ENCODE measurements at places on chromosomes 16 and 17. TPM values are rescaled to one million over a fixed set of nuclear protein-coding genes. Genes with fewer than 3 reads are reported as not detected.

DNA sequence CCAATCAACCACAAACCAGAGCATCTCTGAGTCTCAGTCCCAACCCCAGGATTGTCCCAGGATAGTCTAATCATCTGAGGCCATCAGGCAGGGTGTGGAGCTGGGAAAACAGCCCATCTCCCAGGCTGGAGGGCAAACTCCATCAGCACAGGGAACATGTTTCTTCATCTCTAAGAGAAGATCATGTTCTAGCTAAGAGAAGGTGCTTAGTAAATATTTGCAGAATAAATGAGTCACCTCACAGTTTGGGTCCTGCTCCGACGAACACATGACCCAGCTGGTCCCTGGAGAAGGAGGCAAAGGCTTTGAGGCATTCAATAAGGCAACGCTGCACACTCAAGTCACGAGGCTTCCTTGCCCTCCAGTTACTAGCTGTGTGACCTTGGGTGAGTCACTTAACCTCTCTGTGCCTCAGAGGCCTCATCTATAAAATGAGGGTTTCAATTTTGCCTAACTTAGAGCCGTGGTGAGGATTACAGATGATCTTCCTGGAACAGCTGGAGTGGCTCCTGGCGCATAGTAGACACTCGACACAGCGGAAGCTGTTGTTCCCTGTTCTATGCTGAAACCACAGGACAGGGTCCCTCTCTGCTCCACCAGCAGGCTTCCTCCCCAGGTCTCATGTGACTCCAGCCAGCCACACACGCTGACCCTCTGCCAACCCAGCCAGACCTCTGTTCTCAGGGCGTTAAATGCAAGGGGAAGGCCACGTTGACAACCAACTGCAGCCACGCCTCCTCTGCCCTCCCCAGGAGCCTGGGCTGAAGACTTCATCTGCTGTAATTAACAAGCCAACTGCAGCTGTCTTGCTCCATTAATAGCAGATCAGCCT is 10.3 kb upstream of the RPL38 start:
- no peak for DNase-seq

DNA sequence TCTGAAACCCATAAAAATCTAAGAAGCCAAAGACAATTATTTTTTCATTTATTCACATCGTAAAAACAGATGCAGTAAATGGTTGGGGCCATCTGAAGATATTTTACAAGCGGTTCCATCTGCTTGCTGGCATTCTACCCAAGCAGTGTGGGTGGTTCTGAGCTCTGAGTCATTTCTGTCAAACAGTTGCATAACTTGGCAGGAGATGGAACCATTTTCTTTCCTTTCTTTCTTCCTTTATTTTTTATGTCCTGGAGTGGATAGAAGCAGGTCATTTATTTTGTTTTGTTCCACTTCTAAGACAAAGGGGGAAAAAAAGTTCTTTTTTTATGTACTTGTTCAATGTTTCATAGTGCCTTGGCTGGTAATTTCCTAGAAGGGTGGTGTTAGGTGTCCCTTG is 1151.9 kb upstream of the GOT2 start:
- DNase-seq: no peak

- DNase-seq: no peak
These were observed 87.9 kb downstream of the C16orf78 start for GRCh38 chr16:49461517-49461951.

DNA sequence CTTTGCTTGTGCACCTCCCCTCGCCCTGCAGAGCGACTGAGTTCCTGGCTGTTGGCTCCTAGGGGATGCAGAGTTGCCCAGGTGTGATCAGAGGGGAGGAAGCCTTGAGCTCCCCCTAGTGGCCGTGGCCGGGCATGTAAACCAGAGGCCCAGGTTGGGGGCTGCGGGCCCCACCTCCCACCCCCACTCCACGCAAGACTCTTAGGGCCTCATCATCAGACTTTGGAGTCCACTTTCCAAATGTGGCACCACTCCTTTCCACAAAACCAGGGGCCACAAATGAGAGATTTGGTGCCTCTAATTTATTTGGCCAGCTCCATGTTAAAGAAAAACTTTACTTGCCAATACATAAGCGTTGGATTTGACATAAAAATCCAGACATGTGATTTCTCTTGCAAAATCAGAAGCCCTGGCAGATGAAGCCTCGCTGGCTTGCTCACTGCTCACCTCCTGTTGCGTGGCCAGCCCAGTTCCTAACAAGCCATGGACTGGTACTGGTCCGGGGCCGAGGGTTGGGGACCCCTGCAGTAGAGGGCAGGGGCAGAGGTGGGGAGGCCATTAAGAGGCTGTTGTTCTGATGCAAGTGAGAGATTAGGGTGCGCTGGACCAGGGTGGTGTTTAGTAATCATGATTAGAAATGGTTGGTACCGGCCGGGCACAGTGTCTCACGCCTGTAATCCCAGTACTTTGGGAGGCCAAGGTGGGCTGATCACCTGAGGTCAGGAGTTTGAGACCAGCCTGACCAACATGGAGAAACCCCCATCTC is 28.7 kb upstream of the GAS7 start:
- DNase-seq: peak; percentile 76

- DNase-seq: no peak
These were observed 342.5 kb downstream of the MAF start for GRCh38 chr16:79257953-79258490.

GRCh38 chr17:82751171-82751570 is 694 bp upstream of the TBCD start:
- peak; percentile 92 for DNase-seq

GRCh38 chr17:60463157-60463835 is 41.0 kb downstream of the CHCT1 start:
- DNase-seq: no peak

GRCh38 chr16:89860747-89861304 is 12.6 kb upstream of the TCF25 start:
- DNase-seq: peak; percentile 95

DNA sequence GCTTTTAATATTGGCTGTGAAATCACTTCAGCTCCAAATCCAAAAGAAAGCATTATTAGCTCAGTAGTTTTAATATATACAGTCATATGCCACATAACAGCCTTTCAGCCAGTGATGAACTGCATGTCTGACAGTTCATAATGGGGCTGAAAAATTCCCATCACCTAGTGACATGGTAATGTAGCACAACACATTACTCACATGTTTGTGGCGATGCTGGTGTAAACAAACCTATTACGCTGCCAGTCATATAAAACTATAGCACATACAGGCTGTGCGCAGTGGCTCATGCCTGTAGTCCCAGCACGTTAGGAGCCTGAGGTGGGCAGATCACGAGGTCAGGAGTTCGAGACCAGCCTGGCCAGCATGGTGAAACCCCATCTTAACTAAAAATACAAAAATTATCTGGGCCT is 92.2 kb downstream of the TUBD1 start:
- DNase-seq: peak; percentile 61

- DNase-seq: no peak
These were observed 13.1 kb upstream of the LPCAT2 start for GRCh38 chr16:55495616-55496289.

DNA sequence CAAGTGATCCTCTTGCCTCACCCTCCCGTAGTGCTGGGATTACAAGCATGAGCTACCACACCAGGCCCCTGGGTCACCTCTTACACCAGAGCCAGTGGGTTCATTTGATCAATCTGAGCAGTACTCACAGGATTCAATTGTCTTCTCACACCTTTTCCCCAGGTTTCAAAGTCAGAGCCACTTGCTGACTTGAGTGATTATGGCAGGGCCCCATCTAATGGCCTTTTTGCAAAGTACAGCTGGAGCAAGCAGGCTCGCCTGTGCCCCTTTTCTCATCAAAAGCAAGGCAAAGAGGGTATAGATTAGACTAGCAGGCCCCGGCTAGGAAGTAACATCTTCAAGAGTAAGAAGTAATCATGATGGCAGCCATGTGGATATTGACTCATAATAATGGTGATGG is 114.8 kb upstream of the NOL11 start:
- peak; percentile 86 for DNase-seq

DNA sequence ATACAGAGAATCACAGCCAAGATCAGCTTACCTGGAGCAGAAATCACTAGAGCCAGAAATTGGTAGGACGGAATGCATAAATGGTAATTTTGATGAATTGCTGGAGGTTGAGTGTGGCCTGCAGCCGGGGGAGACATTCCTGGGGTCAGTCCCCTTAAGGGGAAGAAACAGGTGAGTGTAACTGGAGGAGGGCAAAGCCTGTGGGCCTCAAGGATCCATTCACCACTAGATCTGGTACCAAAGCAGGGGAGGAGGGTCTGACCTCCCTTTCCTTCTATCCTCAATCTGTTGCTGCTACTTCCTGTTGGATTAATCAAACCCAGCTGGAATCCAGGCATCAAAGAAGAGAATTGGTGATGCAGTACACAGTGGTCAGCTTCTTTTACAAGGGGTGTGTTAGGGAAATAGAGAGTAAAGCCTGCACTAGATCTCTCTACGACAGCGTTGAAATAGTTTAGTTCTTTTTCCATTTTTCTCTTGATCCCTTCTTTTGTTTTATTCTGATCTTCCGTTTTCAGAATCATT is 8.6 kb upstream of the ABCA9 start:
- no peak for DNase-seq

GRCh38 chr16:912322-912683 is 58.5 kb downstream of the LMF1 start:
- no peak for DNase-seq

DNA sequence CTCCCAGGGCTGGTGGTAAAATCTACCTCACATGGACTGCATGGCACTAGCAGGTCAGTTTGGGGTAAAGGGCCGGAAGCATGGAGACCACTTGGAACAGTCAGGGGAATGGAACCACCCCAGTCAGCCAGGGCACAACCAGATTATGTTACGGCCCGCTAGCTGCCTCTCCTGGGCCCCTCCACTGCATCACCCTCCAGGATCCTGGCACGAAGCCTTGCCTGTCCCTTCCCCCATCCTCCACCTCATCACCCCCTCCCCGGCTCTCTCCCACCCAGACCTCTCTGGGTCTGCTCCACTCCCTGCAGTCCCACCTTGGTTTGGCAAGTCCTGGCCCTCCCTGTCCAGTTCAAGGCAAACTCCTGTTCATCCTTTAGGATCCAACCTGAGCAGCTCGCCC is 91.7 kb downstream of the CLEC16A start:
- no peak for DNase-seq

DNA sequence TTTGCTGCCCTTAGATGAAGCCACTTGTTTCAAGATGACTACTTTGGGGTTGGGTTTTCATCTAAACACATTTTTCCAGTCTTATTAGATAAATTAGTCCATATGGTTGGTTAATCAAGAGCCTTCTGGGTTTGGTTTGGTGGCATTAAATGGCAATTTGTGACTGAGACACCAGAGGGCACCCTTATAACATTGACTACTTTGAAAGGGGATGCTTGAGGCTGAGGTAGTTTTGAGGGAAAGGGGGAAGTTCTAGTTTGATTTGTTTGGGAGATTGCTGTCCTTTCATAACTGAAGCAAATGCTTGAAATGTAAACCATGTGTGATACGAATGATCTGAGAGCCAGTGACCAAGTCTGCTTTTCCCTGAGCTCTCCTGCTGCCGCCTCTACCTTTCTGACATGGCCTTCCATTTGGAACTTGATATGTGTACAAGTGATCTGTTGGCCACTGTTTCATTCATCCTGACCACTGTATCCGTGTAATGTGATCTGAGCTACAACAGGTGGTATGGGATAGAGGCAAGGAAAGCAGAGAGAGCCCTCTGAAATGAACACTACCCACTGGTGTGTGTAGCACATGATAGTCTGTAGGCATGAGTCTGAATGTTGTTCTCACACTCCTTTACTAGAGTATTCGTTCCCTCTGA is 5.8 kb upstream of the RARA start:
- DNase-seq: peak; percentile 87

DNA sequence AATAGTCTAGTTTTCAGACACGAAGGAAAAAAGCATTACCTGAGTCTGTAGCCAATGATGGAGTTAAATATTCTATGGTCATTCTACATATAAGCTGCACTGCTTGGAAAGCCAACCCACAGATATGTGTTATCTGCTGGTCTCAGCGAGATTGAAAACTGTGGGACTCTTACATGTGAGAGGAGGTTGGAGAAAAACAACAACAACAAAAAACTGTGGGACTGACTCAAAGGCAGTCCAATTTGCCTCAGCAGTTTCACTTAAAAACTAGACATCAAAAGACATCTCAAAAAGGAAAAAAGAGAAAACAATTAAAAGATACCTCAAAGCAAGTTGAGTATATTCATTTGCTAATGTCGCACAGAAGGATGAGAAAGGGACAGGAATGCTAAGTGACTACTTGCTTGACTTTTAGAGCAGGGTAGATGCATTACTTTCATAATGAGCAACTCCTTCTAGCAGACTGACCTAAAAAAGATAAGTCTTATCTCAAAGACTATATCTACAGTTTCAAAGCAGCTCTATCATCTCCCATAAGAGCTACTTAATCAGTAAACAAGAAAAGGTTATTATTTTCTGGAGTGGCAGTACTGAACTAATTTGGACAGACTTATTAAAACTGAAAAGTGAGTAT is 35.5 kb upstream of the ITGA2B start:
- no peak for DNase-seq

- DNase-seq: peak; percentile 86
These were observed 3.1 kb downstream of the CDC6 start for GRCh38 chr17:40290629-40291280.

DNA sequence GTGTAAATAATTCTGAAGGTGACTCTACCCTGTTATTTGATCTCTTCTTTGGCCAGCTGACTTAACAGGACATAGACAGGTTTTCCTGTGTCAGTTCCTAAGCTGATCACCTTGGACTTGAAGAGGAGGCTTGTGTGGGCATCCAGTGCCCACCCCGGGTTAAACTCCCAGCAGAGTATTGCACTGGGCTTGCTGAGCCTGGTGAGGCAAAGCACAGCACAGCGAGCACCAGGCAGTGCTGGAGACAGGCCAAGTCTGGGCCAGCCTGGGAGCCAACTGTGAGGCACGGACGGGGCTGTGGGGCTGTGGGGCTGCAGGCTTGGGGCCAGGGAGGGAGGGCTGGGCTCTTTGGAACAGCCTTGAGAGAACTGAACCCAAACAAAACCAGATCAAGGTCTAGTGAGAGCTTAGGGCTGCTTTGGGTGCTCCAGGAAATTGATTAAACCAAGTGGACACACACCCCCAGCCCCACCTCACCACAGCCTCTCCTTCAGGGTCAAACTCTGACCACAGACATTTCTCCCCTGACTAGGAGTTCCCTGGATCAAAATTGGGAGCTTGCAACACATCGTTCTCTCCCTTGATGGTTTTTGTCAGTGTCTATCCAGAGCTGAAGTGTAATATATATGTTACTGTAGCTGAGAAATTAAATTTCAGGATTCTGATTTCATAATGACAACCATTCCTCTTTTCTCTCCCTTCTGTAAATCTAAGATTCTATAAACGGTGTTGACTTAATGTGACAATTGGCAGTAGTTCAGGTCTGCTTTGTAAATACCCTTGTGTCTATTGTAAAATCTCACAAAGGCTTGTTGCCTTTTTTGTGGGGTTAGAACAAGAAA is 5.1 kb downstream of the STH start:
- no peak for DNase-seq

PIGS gene
- total RNA-seq: 70.9 TPM

SLC13A2 gene
- total RNA-seq: not detected

ZFPM1 gene
- 19.3 TPM for total RNA-seq

MAP2K4 gene
- total RNA-seq: 32.7 TPM

SLFN14 gene
- 0.07 TPM for total RNA-seq

GDE1 gene
- 25.2 TPM for total RNA-seq

WNT3 gene
- total RNA-seq: 0.05 TPM

KRTAP1-4 gene
- not detected for total RNA-seq

NPB gene
- 0.30 TPM for total RNA-seq

ZG16 gene
- total RNA-seq: not detected

ACAP1 gene
- total RNA-seq: 275 TPM

VMP1 gene
- 422 TPM for total RNA-seq

BCAR1 gene
- total RNA-seq: 0.50 TPM

Data from activated CD4-positive, alpha-beta T cell treated with anti-CD3 and anti-CD28 coated beads, Interleukin-2, amount 10 ng/mL, durations not matched to agents 24 days and 14 days (primary cell).